NCI-H146 (cell line): ENCODE measurements at places on chromosomes 11 and 22.

DNA sequence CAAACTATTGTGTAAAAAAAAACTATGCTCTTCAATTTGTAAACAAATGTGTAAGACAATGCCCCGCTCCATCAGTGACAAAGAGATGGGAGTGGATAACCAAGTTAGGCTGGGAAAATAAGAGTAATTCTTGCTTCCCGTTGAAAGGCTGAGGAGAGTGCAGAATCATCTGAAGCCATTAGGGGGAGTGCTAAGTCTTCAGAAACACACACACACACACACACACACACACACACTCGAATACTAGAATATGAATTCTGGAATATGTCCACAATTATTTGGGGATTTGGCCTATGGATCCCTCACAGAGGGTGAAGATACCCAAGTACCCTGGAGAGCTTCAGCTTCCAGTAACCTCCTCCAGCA is 27.8 kb upstream of the ROBO3 start:
- DNase-seq: peak; percentile 64

DNA sequence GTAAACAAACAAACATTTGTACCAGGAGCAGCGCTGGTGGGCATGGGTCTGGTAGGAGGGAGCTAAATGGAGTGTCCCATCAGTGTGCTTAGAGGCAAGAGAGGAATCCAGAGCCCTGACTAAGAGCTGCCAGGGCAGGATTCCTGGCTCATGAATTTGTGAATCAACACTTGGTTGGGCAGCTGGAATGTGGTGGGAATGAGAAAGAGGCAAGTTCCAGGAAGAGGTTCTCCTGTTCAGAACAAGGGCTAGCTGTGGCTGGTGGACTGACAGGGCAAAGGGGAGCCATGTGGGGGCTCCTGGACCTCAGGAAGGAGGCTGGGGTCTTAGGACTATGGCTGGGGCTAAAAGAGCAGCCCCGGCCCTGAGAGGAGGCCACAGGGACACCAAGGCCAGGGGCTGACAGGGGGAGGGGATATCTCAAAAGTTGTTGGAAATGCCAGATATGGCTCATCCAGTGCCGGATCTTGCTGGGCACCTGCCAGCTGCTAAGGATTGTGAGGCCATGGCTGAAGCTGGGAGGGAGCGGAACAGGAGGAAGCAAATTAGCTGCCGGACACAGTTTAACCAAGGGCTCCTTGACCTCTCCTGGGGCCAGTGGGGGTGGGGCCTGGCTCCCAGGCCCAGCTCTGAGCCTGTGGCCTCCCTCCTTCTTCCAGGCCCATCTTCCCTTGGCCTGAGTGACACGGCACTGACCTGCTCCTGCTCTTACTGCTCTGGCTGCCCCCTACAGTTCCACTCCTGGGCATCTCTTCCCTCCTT is 14.6 kb upstream of the P2RY6 start:
- no peak for DNase-seq

DNA sequence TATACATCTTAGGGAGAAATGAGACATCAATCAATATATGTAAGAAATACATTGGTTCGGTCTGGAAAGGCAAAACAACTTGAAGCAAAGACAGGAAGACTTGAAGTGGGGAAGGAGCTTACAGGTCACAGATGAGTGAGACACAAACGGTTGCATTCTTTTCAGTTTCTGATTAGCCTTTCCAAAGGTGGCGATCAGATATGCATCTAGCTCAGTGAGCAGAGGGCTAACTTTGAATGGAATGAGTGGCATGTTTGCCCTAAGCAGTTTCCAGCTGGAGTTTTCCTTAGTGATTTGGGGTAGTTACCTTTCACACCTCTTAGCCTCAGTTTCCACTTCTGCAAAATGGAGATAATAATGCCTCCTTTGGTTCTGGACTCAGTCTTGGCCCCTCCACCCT is 15.8 kb downstream of the LHFPL7 start:
- no peak for DNase-seq

- DNase-seq: no peak
Observed at GRCh38 chr11:13364388-13364787, 86.8 kb downstream of the BMAL1 start.

GRCh38 chr22:18968011-18968749 is 32.1 kb upstream of the PRODH start:
- no peak for DNase-seq

- no peak for DNase-seq
Observed at GRCh38 chr11:73262851-73263495, 9.2 kb upstream of the P2RY6 start.

DNA sequence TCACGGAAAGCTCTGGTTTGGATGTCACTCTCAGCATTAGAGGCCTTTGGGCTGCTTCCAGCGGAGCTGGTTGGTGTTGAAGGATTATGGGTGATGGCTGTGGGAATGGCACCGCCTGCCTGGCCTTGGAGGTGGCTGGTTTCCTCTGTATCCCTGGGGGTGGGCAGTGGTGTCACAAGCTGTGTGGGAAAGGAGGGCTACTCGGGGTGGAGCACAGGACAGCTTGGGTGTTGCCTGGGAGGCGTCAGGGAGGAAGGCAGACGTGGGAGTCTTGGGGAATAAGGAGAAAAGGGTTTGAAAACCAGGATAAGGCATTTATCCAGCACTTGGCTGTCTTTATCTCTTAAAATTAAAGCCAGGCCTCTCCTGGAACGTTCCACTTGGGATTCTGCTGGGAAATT is 71.8 kb downstream of the ADAMTS15 start:
- no peak for DNase-seq

DNA sequence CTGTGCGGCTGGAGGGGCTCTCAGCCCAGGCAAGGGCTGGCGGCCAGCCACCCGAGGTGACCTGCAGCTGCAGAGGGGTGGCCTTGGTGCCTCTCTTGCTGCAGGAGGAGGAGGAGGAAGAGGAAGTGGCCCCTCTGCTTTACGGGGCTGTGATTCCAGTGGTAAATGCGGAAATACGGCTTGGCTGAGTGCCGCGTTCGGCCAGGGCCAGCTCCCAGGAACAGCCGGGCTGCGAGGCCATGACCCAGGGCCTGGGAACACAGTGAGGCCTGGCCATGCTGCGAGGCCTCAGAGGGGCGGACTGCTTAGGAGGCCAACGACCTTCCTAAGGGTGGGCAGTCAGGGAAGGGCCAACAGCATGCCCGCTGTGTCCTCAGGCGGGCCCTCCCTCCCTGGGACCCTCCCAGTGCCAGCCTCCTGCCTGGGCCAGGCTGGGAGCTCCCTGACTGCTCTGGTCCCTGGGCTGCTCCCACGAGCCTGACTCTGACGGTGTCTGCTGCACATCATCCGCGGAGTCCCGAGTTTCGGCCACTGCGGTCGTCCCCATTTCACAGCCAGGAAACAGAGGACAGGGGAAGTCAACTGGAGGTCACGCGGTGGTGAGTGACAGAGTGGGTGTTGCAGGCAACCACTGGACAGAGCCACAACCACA is 20.8 kb upstream of the PPARA start:
- no peak for DNase-seq

- DNase-seq: peak; percentile 66
Observed at GRCh38 chr22:44697423-44698141, 4.4 kb upstream of the PRR5 start.

DNA sequence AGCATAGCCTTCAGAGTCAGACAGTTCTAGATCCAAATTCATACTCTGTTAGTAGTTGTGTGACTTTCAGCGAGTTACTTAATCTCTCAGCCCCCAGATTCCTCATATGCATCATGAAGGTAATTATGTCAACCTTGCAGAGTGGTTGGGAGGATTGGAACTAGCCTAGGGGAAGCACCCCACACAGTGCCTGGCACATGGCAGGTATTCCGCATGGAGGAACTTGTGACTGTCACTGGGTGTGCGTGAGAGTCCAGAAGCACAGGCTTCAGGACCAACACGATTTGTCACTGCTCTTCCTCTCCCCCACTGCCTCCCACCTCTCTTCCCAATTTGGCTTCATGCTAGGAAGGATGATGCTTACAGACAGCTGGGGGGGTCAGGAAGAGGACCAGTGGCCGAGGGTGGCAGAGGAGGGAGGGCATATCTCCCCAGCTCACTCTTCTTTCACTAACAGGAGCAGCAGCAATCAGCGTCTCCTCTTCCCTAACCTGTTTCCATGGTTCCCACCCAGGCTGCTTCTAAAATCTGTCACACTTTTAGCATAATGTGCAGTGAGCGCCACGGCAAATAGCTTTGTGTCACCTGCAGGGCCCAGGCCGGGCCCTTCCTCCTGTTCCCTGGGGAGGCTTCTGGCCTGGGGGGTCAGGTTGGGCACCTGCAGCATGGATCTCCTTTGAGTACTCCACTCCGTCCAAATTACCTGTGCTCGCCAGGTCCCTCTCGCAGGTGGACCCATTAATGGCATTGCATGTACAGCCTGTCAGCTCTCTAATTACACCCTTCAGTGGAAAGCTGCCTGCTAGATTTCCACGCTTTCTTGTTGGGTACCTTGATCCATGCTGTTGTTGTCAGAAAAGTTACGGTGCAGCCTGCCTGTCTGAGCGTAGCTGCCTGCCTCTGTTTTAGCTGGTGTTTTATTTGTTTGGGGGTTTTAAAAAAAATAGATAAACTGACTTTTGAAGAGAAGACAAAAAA is 400.4 kb downstream of the NXPE2 start:
- peak; percentile 88 for DNase-seq

- DNase-seq: no peak
Observed at GRCh38 chr11:123742724-123743120, 1.3 kb upstream of the ZNF202 start.

GRCh38 chr11:75293903-75294302 is 53.3 kb downstream of the TPBGL start:
- no peak for DNase-seq

DNA sequence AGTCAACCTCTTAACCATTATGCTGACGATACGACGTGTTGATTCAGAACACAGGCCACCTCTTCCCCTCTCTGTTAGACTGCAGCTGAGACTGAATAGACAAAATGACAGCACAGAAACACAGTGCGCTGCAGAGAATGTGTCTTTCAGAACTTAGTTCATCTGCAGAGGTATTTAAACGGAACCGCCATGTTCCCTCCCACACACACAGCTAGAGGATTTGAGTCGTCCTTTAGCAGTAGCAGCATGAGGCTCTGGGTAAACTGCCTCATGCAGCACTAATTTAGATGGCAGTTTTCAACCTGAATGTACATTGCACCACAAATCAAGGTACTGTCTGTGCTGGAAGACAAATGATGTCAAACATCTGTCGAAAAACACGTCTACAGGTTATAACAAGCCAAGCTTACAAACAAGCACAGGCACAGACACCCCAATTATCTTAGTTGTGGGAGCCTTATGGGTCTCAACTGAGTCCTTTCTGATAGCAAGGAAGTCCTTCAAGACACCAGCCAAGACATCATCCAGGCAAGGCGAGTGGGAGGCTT is 76.6 kb upstream of the LRRC4C start:
- no peak for DNase-seq

GRCh38 chr11:112114460-112114859 is 27.8 kb downstream of the SDHD start:
- no peak for DNase-seq

- no peak for DNase-seq
Observed at GRCh38 chr11:35407041-35407440, 12.3 kb downstream of the SLC1A2 start.

- no peak for DNase-seq
Observed at GRCh38 chr11:20109731-20110445, 50.4 kb downstream of the DBX1 start.

- DNase-seq: no peak
Observed at GRCh38 chr11:15858881-15859280, 497.5 kb downstream of the SOX6 start.

DNA sequence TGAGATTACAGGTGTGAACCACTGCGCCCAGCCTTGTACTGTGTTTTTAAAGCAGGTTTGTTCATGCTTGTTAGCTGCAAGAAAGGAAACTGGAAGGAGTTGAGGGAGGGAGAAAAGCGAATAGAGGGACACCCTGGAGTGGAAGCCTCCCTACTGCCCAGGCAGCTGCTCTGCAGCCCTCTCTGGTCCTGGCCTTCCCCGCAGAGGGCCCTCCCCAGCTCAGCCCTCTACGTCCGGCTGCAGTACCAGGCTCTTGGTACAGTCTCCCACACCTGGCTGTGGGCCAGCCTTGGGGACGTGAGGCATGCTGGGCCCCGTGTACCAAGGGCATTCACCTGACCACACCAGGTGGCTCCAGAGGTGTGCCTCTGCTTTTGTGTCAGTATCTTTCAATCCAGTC is 70.8 kb downstream of the MED15 start:
- DNase-seq: no peak

DNA sequence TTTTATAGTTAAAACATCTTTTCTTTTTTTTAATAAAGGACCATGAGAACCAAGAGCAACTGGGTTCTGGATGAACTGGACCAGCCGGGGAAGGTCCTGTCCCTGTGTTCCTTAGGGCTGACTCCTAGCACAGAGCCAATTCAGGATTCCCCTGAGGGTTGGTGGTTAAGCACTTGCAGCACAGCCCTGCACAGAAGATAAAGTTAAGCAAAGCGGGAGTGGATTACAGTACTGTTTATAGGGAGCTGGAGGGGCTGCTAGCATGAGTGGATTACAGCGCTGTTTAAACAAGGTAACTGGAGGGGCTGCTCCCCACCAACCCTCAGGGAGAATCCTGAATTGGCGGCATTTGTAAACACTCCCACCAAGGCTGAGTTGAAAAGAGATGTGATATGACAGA is 90.6 kb downstream of the CELSR1 start:
- DNase-seq: peak; percentile 31

- DNase-seq: no peak
Observed at GRCh38 chr11:48184452-48184851, 32.2 kb upstream of the OR4B1 start.

- no peak for DNase-seq
Observed at GRCh38 chr11:119361056-119361787, 14.7 kb upstream of the MFRP start.

- no peak for DNase-seq
Observed at GRCh38 chr22:46031965-46032851, 55.2 kb upstream of the WNT7B start.

DNA sequence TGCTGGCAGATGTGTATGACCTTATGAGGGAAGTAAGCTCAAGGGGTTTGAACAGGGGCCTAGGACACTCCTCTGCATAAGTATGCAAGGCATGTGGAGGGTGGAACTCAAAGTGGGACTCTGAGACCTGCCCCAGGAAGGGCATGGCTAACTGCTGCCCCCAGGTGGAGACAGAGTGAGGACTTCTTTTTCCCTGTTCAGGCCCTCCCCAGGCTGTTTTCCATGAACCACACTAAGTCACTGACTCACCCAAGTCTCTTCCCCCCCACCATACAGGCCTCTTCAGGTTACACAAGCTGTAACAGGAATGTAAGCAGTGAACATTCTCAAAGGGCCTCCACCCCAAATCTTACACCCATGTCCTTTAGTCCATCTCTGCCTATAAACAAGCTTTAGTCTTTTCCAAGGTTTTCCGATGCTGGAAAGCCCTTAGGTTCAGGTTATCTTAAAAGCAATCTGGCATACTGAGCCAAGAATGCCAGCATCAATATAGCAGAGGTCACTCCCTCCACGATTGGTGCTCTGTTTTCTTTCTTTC is 13.1 kb downstream of the EEF1G start:
- peak; percentile 39 for DNase-seq

DNA sequence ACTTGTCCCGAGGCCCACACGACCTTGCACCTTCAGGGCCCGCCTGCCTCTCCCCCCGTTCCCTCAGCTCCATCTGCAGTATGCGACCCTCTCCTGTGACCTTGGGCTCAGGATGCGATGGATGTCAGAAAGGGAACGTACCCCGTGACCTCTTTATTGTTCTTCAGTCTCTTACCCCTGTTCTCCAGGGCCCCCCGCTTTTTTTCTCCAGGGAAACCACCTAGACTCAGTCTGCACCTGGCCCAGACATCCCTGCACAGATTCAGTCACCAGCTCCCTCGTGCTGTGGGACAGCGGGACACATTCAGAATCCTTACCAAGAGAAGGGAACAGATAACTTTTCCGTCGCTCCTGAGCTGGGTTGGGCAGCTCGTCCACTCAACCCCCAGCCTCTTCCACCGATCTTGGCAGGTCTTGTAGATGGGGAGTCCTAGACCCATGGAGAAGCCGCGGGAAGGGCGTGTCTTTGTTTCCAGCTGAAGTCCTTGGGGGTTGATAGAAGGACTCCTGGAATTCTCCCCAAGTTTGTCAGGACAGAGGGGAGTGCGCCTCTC is 1.4 kb upstream of the PHOX2A start:
- DNase-seq: no peak
